Suprapubic skin (tissue), 4 donors: ENCODE measurements at places on chromosomes 7 and 10.
A peak's percentile ranks its signal among the peaks of the same experiment; 100 is the strongest.

- DNase-seq, result no peak
- no peaks in the 10 kb centered on the region for H3K27me3 ChIP-seq
- peaks cover 68% of the 10 kb centered on the region for H3K36me3 ChIP-seq
- H3K4me3 ChIP-seq, result no peak overlapping the region
- no peaks in the 10 kb centered on the region for H3K4me1 ChIP-seq
Measured at GRCh38 chr7:157411580-157411979, 74.8 kb downstream of the DNAJB6 start.

DNA sequence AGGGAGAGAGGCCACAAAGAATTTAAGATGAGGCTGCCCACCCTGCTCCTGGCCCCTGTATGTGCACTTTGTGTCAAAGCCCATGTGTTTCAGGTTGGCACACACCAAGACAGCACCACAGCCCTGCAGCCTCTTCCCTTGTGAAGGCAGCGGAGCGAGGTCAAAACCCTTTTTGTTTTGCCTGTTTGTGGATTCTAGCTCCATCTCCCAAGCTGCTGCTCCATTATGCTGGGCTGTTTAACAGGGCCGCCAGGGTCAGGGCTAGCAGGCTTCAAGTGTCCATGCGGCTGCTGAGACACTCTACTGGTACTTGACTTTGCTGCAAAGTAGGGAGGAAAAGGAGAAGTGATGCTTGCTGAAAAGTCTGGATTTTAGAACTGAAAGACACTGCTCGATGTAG lies 142.3 kb upstream of the EFCAB10 start:
- peaks cover 5% of the 10 kb centered on the region for H3K36me3 ChIP-seq
- no peak overlapping the region for H3K27ac ChIP-seq
- H3K4me3 ChIP-seq, result no peak overlapping the region
- no peaks in the 10 kb centered on the region for H3K4me1 ChIP-seq

- no peaks in the 10 kb centered on the region for H3K27me3 ChIP-seq
- peaks cover 3% of the 10 kb centered on the region for H3K36me3 ChIP-seq
- no peak overlapping the region for H3K4me3 ChIP-seq
- peak overlapping the region; percentile 67 for H3K27ac ChIP-seq
Measured at GRCh38 chr10:24331457-24331856, 122.5 kb downstream of the KIAA1217 start.

- no peak for DNase-seq
- peaks cover 6% of the 10 kb centered on the region for H3K4me1 ChIP-seq
- no peaks in the 10 kb centered on the region for H3K27me3 ChIP-seq
- H3K27ac ChIP-seq, result no peak overlapping the region
- H3K4me3 ChIP-seq, result no peak overlapping the region
Measured at GRCh38 chr7:132034748-132035416, 478.5 kb upstream of the PODXL start.

DNA sequence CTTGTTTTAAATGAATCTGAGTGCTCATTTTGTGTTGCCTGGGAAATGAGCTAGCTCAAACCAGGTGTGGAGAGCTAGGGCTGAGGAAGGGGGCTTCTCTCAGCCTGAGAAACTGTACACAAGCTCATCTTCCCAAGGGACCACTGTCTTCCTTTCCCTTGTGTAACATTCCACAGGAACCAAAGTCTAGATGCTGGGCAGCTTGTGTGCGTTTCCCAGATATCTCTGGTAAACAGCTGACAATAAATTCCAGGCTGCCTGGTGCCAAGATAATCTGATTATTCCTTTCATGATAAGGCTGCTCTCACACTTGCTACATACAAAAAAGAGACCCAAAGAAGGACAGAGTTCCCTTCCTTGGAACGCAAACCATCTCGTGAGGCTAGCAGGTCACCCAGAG lies 33.1 kb upstream of the MKLN1 start:
- no peak overlapping the region for H3K4me3 ChIP-seq
- H3K36me3 ChIP-seq, result no peaks in the 10 kb centered on the region
- no peak overlapping the region for H3K27ac ChIP-seq
- no peak for DNase-seq

- no peaks in the 10 kb centered on the region for H3K4me1 ChIP-seq
- H3K4me3 ChIP-seq, result no peak overlapping the region
- no peaks in the 10 kb centered on the region for H3K27me3 ChIP-seq
- DNase-seq, result no peak
- H3K36me3 ChIP-seq, result no peaks in the 10 kb centered on the region
Measured at GRCh38 chr10:6430423-6430980, 149.6 kb downstream of the PRKCQ start.

DNA sequence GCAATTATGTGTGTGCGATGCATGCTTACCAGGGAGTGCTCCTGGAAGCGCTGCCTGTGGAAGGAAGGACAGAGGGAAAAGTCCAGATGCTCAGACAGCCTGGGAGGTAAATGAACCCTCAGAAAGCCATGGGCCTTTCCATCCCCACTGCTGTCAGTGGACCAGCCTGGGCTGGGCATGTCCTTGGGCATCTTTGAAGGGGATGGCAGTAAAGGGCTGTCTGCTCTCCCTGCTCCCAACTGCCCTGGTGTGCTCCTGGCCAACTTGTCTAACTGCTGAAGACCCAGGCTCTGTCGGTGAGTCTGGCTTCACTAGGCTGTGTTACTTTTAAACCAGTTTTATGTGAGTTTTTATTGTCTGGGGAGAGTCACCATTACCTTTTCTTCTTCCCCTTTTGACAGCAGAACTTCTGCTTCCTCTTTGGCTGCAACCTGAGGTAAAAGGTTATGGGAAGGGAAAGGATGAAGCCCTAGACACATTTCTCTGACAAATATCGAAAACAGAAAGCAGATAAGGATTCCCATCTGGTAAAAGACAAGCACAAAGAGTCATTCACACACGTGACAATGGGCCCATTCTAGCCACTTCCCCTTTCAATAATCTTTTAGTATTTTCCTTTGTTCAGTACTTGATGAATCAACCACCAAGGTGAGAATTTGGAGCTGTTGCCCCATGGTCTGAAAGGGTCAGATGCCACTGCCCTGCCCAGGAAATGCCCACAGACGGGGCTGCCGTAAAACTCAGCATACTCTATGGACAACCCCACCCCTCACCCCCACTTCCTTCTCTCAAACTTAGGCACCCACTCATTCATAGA lies 27.6 kb upstream of the PIK3AP1 start:
- no peak overlapping the region for H3K27ac ChIP-seq
- no peak overlapping the region for H3K4me3 ChIP-seq
- no peak for DNase-seq
